ENCODE measurements at places on chromosomes 11 and 22.

DNA sequence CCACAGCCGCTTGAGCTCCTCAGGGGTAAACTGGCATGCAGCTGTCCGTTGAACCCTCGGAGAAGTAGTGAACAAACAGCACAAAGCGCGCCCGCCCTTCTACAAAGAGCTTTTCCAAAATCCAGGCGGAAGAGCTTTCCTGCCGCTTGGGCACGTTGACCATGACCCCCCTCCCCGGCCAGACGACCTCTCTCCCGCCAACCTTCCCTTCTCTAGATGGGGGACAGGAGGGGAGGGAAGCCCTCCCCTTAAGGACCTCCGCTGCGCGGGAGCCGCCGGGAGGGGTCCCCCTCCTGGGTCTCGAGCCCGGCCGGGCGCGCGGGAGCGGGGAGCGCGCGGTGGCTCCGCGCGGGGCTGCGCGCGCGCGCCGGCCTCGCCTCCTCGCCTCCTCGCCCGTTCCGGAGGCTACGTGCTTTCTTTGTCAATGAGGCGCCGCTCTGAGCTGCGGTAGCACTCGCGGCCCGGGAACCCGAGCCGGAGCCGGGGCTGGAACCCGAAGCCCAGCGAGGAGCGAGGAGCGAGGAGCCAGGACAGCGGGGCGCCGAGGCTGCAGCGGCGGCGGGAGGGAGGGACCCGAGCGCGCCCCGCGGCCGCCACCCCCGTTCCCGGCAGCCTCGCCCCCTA lies 118.6 kb downstream of the HIPK3 start:
- no peak for DNase-seq

GRCh38 chr11:3015796-3016195 lies 23.7 kb upstream of the NAP1L4 start:
- no peak for DNase-seq

DNA sequence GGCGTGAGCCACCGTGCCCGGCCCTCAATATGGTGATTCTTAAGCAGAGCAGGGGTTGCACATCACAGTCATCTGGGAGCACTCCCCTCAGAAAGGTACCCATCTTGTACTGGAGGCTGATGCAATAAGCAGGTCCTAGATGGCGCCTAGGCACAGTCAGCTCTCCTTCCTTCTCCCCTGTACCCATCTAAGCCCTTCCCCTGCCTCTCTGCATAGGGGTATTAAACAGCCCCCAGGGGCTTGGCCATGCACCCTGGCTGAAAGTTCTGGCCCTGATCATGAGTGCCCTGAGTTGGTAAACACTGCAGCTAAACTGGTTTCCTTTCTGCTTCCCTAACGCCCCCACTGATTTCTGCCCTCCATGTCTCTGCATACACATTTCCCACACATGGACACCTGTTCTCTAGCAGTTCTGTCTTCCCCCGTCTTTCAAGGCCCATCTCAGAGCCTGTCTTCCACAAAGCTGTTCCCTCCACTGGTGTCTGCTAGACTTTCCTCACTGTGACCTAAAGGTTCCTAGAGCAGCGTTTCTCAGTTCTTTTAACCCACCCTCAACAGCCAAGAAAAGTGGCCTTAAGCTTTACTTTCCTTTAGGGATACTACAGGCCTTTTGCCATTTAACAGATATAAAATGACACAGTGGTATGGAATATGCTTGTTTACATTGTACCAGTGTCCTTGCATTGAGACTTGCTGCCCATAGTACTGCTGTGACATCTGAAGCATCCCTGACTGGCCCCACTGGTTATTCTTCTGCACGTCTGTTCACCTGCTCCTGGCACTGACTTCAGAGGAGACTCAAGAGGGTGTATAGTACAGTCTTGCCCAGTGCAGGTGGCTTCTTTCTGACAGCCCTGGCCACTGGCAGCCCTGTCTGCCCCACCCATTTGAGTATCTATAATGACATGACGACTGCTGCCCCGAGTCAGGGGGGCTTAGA lies 15.6 kb downstream of the UBE2L3 start:
- no peak for DNase-seq

DNA sequence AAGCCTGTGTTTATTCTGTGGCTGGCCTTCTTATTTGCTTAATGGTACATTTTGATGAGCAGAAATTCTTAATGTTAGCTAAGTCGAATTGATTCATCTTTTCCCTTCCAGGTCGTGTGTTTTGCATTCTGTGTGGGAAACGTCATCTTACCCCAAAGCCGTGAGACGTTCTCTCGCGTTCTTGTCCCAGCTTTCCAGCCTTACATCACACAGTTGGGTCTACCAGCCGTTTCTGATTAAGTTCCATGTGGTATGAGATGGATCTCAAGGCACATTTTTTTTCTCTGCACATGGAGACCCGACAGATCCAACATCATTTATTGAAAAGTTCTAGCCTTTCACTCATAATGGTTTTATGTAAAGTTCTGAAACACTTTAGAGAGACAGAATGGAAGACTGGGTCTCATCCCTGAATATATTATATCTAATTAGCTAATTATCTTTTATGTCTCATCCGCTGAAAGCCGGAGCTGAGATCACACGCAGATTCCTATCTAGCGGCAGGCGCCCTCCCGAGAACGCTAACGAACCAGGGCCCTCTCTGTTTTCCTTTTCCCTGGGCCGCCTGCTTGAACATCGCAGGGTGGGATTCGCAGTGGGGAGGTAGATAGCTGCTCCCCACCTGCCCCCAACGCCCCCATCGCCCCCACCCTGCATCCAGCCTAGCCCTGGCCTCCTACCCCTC lies 1162.2 kb downstream of the BRD1 start:
- no peak for DNase-seq

DNA sequence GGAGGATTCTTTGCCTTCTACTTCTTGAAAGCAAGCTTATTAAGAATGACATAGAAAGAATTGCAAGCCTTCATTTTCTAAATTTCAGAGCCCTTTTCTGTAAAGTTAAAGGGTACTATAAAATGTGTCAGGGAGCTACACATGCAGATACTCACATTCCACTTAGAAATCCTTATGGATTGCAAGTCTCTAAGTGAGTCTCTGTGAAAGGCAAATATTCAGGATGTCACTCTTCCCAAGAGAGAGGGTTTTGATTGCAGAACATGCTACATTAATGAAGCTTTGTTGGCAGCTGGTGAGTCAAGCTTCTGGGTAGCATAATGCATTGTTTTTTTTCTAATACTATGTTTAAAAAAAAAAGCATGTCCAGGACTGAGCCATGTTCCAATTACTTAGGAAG lies 369.2 kb downstream of the DCDC1 start:
- DNase-seq: no peak

DNA sequence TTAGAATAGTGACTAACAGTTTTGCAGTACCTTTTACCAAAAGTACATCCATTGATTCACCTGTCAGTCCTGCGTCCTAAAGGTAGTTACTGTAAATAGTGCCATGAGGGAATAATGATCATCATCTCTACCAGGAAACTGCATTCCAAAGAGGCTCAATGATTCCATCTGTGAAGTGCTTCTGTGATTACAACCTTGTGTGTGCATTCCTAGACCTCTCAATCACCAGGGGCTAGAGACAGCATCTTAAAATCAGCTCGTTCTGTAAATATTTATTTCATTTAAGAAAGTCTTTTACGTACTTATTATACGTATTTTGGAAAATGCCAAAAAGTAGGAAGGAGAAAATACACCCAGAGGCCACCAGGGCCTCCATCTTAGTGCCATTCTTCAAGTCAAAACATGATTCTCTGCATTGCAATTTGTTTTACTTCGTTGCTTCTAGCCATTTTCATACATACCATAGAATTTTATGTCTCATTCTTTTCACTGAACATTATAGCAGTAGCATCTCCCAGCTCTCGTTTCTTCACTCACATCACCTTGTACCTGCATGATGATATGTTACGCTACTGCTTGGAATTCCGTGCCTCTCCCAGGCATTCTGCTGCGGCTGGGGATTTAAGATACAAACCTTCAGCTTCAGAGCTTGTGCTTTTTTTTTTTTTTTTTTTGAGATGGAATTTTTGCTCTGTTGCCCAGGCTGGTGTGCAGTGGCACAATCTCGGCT lies 117.0 kb downstream of the SEZ6L start:
- no peak for DNase-seq

- DNase-seq: no peak
Observed at GRCh38 chr22:23388517-23388890, 191.6 kb downstream of the IGLL1 start.

GRCh38 chr11:77084581-77085191 lies 17.9 kb downstream of the CAPN5 start:
- no peak for DNase-seq

DNA sequence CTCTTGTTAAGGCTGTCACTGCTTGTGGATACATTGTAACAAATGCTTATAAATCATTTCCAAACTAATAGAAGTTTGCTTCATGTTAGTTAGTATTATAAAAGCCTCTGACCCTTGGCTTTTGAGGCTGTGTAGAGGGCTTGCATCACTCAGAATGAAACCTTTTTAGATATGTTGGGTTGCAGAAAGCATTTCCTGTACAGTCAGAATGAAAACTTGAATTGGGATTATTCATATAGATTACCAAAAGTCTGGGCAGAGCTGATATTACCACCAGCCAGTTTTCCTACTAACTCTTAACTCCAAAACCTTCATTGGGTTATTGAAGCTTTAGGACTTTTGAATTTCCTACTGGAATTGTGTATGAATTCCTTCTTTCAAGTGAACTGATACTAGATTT lies 12.0 kb downstream of the KMT2A start:
- no peak for DNase-seq

GRCh38 chr11:40388097-40388818 lies 1071.2 kb downstream of the LRRC4C start:
- no peak for DNase-seq

DNA sequence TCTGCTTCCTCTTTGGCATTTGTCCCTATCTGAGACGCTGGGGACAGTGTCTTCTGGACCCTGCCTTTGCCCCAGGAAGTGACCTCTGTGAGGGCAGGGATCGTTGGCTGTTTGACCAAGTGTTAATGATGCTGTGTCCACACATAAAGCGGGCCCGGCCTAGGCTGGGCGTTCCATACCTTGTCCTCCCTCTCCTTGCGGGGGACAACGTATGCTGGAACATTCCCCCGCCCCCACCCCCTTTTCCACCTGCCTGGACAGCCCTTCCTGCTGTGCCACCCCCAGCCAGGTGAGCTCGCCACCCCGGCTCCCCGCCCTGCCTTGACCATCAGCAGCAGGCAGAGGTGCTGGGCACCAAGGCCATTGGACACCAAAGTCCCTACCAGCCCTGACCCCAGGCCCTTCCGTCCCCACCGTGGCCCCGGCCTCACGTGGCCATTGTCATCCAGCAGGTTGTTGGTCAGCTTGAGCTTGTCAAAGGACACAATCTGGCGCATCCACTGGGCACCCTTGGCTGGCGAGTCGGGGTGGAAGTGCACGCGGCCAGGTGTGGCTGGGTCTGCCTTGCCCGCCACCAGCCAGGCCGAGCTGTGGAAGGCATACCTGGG lies 4.1 kb upstream of the NUDT8 start:
- no peak for DNase-seq

DNA sequence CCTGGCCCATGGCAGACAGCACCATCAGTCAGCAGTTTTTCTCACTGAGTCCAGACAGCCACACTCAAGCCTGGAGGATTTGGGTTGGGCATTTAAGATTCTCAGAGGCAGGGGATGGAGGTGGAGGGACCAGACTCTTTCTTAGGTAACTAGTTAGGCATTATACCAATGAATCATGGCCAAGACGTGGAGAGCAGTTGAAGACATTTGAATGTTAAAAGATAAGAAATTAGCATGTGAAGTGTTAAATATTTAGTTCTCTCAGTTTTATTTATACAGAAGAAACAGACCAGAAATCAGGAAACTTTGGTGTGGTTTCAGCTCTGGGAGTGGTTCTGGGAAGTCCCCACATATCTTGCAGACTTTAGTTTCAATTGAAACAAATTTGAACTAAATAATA lies 9.9 kb downstream of the GTF2H1 start:
- no peak for DNase-seq

- DNase-seq: no peak
Observed at GRCh38 chr11:93712678-93713077, 28.6 kb downstream of the TAF1D start.

GRCh38 chr11:18844753-18845367 lies 53.3 kb upstream of the PTPN5 start:
- no peak for DNase-seq

- DNase-seq: no peak
Observed at GRCh38 chr22:19664406-19664805, 49.9 kb upstream of the SEPTIN5 start.

GRCh38 chr11:13826505-13827278 lies 135.8 kb upstream of the SPON1 start:
- DNase-seq: no peak

GRCh38 chr11:133927690-133928627 lies 28.8 kb downstream of the IGSF9B start:
- peak; percentile 56 for DNase-seq

GRCh38 chr11:35276396-35277145 lies 137.6 kb downstream of the CD44 start:
- peak; percentile 9 for DNase-seq

- no peak for DNase-seq
Observed at GRCh38 chr11:69760319-69760718, 14.8 kb downstream of the FGF4 start.

DNA sequence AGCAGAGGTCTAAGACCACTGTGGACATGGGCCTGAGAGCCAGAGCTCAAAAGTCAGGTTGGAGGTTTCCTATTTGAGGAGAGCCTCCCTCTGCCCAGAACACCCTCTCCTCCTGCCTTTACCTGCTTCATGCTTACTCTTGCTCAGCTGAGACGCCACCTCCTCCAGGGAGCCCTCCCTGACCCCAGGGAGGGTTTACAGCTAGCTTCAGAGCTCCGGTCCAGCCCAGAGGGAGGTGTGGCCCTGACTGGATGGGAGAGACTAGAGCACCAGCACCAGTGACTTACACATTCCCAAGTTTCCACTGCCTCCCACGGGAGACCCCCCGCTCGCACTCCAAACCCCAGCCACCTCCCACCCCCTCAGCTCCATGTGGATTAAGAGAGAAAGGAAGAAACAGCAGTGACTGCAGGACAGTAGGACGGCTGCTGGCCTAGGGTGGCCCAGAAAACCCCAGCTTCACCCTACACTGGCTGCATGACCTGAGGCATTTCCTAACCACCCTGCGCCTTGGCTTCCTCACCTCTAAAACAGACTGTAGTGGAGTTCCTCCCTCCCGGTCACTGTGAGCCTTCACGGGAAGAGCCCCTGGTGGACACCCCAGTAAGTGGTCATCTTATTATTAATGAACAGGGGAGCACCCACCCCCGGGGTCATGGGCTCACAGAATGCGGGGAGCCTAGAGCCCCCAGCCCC lies 24.5 kb upstream of the PDGFB start:
- DNase-seq: no peak

Data from stimulated activated naive CD4-positive, alpha-beta T cell treated with Interleukin-2 at 50 U/mL for 16 hours (primary cell).